ENCODE measurements at places on chromosomes 6 and 20.

DNA sequence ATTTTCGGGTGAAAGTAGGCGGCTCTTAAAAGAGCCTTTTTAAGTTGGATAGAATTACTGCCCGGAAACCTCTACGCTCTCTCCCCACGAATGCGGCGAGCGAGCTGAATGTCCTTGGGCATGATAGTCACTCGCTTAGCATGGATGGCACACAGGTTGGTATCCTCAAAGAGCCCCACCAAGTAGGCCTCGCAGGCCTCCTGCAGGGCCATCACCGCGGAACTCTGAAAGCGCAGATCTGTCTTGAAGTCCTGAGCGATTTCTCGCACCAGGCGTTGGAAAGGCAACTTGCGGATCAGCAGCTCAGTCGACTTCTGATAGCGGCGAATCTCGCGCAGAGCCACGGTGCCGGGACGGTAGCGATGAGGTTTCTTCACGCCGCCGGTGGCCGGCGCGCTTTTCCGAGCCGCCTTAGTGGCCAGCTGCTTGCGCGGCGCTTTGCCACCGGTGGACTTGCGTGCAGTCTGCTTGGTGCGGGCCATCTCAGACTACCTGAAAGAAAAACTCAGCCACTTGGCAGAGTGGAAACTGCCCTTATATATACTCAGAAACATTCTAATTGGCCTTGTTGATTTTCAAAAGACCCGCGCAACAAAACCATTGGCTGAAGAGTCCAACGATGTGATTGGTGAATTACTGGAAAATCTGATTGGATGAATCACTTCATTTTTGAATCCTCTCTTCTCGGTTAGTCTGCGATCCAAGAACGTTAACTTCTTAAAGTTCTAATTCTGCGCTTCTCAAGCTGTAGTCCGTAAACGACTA, 93.9 kb upstream of the BTN3A2 start:
- peak; percentile 36 for DNase-seq

- no peak for DNase-seq
Observed at GRCh38 chr6:139736325-139736906, 362.0 kb upstream of the CITED2 start.

- DNase-seq, result no peak
Observed at GRCh38 chr6:147941143-147941542, 401.5 kb upstream of the SASH1 start.

DNA sequence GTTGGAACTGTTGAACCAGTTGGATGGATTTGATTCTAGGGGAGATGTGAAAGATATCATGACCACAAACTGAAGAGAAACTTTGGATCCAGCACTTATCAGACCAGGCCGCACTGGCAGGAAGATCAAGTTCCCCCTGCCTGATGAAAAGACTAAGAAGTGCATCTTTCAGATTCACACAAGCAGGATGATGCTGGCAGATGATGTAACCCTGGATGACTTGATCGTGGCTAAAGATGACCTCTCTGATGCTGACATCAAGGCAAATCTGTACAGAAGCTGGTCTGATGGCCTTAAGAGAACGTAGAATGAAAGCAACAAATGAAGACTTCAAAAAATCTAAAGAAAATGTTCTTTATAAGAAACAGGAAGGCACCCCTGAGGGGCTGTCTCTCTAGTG, 72.8 kb upstream of the CDYL start:
- no peak for DNase-seq

DNA sequence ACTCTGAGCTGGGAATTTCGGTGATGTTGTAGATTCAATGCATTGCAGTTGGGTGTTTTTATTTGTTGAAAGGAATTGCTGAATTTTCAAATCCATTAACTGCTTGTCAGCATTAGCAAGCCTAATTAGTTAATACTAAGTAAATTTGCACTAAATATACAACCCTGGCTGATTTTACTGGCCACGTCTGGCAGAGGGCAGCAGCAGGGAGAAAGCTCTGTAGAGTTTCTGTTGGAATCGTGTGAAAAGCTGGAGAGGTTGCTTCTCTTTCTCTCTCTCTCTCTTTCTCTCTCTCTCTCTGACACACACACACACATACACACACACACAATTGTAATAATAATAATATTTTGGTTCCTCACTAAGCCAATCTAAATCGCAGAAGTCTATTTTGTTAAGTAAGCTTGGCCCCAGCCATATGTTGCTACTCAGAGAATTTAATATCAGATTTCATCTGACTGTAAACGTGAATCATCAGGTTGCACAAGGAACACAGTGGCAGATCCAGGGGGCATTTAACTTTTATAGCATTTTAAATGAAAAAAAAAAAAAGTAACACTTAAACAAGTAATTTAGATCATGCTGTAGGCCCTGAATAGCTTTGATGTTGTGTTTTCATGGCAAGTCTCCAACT, 289.5 kb downstream of the ESR1 start:
- no peak for DNase-seq

- DNase-seq, result no peak
Observed at GRCh38 chr20:4193069-4193452, 177.7 kb upstream of the RNF24 start.

DNA sequence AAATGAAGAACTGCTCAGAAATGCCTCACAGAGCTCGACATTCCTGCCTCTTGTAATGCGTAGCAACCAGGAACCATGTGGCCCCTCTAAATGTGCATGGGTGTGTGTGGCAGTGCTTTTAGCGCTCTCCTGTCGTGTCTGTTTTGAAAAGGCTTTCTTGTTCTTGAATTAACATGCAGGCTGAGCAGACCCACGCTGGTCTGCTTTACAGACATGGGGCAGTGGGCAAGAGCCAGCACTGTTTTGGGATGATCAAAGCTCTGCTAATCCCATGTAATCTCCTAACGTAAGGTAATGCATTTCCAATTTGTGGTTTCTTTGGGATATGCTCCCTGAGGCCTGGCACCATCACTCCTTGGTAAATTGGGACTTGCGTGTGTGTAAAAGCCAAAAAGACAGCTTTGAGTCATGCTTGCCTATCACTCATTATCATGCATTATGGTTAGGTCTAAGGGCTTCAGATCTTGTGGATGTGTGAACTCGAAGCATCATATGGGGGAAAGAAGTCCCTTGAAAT, 11.8 kb downstream of the RIPOR2 start:
- no peak for DNase-seq

Measured in NCI-H526 (cell line).